Stimulated activated CD8-positive, alpha-beta memory T cell treated with anti-CD3 and anti-CD28 coated beads, Interleukin-7, amount 100 ng/mL, for 24 hours (primary cell): ENCODE measurements at places on chromosomes 3 and 15.

- no peak for DNase-seq
Observed at GRCh38 chr15:78244101-78244500, 9.7 kb upstream of the ACSBG1 start.

DNA sequence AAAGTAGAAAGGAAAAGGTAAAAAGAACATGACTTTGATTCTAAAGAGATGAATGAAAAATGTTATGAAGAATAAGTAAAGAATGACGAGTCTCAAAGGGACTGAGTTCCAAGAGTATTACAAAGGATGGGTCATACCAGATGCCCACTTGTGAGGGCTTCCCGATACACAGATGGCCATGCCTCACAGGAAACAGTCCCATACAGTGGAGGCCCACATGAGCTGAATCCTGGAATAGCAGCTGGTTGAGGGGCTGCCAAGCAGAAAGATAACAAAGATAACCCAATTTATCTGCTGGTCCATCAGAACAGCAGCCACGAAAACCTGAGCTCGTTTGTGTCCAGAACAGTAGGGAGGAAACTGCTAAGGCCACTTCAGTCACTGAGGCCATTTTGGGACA, 3.7 kb downstream of the SSR3 start:
- DNase-seq, result no peak

GRCh38 chr15:63048776-63049665, 6.5 kb downstream of the TPM1 start:
- no peak for DNase-seq

DNA sequence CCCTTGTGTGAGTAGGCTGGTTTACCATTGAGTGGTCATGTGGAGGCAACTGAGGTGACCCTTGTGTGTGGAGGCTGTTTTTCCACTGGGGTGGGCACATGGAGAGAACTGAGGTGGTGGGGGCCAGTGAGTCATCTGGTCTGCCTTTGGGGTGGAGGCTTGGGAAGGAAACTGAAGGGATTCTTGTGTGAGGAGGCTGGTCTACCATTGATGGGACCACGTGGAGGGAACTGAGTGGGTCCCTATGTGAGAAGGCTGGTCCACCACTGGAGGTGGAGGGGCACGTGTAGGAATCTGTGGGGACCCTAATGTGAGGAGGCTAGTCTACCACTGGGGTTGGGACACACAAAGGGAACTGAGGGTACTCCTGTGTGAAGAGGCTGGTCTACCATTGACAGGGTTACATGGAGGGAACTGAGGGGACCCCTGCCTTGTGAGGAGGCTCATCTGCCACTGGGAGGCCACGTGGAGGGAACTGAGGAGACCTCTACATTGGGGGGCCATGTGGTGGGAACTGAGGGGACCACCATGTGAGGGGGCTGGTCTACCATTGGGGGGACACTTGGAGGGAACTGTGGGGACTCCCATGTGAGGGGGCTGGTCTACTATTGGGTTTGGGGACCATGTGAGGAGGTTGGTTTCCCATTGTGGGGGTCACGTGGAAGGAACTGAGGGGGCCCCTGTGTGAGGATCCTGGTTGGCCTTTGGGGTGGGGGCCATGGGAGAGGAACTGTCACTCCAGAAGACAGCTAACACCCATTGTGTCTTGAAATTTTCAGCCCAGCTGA, 164.5 kb downstream of the WNT7A start:
- no peak for DNase-seq

DNA sequence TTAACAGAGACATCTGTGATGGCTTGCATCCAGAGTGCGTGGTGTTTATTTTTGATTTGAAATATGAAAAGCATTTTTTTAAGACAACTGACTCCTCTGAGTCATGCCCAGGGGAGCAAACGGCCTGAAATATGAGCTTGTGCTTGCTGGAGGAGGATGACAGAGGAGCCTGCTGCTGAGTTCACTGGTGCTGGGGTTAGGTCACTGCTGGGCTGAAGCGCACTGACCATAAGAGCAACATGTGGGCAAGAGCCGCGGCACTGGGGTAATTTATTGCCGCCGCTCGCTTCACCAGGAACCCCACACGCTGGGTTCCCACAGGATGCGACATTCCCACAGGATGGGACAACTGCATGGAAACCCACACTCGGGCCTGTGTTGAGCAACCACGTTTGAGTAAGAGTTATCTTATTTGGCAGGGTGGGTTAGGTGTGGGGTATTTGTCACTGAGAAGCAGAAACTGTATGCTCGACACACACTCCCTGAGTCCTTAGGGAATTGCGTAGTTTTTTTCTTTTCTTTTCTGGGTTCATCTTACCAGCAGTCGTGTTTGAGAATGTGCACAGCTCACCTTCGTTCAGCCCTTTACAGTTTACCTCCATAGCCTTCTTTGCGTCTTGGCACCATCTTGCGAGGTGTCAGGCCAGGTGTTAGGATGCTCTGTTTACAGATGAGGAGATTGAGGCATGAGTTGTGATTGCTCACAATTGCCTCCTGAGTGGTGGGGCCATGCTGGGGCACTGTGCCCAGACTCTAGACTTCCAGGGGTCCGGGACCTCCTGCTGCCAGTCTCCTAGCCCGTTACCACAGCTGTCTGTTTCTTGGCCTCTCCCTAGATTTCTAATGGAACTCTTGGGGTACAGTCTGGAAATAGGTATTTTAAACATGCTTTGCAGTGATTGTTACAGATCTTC, 60.4 kb downstream of the SMAD3 start:
- no peak for DNase-seq

- DNase-seq, result peak; percentile 43
Observed at GRCh38 chr15:74053941-74054529, 28.3 kb downstream of the GOLGA6A start.
